Thymus (tissue), 14 donors: ENCODE measurements at places on chromosomes 16 and 17. TPM values are rescaled to one million over a fixed set of nuclear protein-coding genes. Genes with fewer than 3 reads are reported as not detected.
A peak's percentile ranks its signal among the peaks of the same experiment; 100 is the strongest.

TEDC2 gene
- 11.0 TPM for total RNA-seq

PPY gene
- total RNA-seq: 0.33 TPM

PRR15L gene
- 0.38 TPM for total RNA-seq

DNA sequence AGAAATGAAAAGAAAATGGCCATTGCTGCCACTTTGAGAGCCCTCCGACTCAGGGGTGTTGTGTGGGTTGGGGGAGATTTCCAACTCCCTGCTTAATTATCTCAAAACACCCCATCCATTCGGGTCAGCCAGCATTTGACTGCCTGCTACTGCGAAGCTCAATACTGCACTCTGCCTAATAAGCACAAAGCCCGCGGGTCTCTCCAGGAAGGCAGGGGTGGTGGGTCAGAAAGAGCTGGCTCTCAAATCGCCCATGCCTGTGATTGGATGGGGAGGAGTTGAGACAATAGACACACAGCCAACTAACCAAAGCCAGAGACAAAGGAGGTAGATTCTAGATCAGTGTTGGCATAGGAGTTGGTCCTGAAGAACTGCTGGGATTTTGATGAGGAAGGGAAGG, 2.3 kb upstream of the XAF1 start:
- no peaks in the 10 kb centered on the region for H3K36me3 ChIP-seq
- H3K4me1 ChIP-seq: peaks cover 34% of the 10 kb centered on the region
- no peak for DNase-seq
- H3K27me3 ChIP-seq: no peaks in the 10 kb centered on the region
- no peak overlapping the region for H3K4me3 ChIP-seq

- peaks cover 22% of the 10 kb centered on the region for H3K4me1 ChIP-seq
- DNase-seq: peak; percentile 59
- no peak overlapping the region for H3K4me3 ChIP-seq
- no peaks in the 10 kb centered on the region for H3K27me3 ChIP-seq
- no peaks in the 10 kb centered on the region for H3K36me3 ChIP-seq
- no peak overlapping the region for H3K27ac ChIP-seq
Observed at GRCh38 chr17:41647940-41648410, 23.6 kb upstream of the KRT17 start.

GRCh38 chr16:70257391-70257790, 5.7 kb upstream of the EXOSC6 start:
- peaks cover 81% of the 10 kb centered on the region for H3K36me3 ChIP-seq
- no peaks in the 10 kb centered on the region for H3K4me1 ChIP-seq
- DNase-seq: no peak
- H3K4me3 ChIP-seq: no peak overlapping the region

DNA sequence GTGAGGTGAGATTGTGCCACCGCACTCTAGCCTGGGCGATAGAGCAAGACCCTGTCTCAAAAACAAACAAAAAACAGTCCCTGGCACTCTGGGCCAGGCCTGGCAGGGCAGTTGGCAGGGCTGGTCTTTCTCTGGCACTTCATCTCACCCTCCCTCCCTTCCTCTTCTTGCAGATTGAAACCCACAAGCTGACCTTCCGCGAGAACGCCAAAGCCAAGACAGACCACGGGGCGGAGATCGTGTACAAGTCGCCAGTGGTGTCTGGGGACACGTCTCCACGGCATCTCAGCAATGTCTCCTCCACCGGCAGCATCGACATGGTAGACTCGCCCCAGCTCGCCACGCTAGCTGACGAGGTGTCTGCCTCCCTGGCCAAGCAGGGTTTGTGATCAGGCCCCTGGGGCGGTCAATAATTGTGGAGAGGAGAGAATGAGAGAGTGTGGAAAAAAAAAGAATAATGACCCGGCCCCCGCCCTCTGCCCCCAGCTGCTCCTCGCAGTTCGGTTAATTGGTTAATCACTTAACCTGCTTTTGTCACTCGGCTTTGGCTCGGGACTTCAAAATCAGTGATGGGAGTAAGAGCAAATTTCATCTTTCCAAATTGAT, 24.8 kb downstream of the STH start:
- H3K4me1 ChIP-seq: no peaks in the 10 kb centered on the region
- H3K4me3 ChIP-seq: no peak overlapping the region
- H3K36me3 ChIP-seq: peaks cover 47% of the 10 kb centered on the region
- no peak overlapping the region for H3K27ac ChIP-seq
- no peaks in the 10 kb centered on the region for H3K27me3 ChIP-seq
- no peak for DNase-seq

DNA sequence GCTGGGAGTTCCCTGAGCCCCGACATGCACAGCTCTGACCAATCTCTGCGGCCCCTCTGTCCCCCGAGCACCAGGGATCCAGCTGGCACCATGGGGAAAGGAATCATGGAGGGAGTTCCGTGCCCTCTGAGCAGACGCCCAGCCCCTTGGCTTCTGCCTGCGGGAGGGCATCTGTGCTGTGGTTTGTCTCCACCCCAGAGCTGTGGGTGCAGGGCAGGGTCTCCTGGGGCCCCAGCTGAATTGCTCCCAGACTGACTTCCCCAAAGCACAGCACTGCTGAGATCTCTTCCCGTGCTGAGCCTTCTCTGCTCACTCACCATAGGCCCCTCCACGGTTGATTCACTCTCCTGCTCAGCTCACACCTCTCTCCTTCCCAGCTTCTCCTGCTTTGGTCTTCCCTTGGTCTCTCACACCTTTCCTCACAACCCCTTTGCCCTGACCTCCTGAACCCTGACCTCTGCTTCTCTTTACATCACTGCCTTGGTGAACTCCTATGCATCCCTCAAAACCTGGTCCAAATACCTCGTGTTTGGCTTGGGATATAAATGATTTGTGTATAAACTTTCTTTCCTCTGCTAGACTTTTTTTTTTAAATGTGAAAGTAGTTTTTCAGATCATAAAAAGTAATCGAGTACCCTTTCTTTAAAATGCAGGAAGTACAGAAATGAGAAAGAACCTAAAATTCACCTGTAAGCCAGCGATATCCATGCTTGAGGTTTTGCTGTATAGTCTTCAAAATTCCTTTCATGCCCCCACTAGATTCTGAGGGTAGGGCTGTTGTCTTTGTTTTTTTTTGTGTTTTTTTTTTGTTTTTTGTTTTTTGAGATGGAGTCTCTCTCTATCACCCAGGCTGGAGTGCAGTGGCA, 265.3 kb downstream of the SEC14L1 start:
- peaks cover 36% of the 10 kb centered on the region for H3K36me3 ChIP-seq
- no peak for DNase-seq
- H3K4me3 ChIP-seq: peak overlapping the region; percentile 54
- H3K27me3 ChIP-seq: no peaks in the 10 kb centered on the region
- H3K27ac ChIP-seq: peak overlapping the region; percentile 77

DNA sequence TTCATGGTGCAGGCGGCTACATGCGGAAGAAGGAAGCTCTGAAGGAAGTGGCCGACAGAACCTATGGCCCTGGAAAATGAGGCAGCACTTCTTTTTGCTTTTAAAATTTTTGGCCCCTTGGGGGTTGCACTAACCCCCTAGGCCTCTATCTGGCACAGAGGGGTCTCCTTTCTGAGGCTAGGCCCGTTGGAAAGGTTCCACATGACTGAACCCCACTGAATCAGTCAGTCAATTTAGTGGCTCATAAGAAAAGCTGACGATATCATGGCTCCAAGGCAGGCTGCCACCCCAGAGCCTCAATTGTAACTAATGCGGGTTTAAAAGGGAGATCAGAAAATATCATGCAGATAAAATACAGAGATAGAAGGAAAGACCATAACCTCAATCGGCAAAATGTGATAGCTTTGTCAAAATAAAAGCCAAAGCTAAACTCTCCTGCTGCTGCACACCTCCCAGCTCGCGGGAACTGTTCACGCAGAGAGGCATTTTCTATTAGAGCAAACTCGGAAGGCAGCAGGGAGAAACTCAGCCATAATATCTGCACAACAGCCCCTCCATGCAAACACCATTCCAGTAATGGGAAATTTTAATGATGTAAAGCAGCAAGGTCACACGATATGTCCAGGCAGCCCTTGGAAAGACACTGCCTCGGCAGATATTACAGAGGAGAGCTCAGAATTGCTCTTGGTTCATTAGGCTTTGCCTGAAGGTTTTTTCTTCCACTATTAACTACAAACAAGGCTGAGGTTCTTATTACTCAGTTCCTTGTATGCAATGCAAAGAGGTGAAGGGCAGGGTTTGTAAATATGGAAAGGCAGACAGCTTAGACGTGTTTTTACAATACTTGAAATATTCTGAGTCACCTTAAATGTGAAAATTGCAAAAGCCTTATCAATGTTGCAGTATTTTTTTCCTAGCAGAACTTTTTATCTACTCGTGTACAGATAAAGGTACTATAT, 200.4 kb upstream of the PMFBP1 start:
- H3K4me1 ChIP-seq: no peaks in the 10 kb centered on the region
- H3K27me3 ChIP-seq: no peaks in the 10 kb centered on the region
- no peak for DNase-seq
- H3K36me3 ChIP-seq: no peaks in the 10 kb centered on the region
- no peak overlapping the region for H3K27ac ChIP-seq

DNA sequence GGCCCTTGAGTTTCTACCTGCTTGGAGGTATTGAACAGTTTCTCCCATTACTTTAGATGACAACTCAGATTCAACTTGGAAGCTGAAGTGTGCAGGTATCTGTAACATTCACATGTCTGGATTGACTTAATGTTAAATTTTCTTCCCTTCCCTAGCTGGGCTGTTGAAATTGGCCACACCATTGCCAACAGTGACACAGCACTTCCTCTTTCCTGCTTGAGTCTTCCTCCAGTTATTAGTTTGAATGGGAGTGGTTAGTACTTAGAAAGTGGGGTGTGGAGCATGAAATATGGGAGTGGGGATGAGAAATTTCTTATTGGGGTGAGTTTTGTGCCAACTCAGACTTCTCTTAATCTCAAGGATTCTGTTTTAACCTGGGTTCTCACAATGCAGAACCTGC, 454.9 kb downstream of the KCNJ2 start:
- no peaks in the 10 kb centered on the region for H3K4me1 ChIP-seq
- DNase-seq: no peak
- no peaks in the 10 kb centered on the region for H3K36me3 ChIP-seq
- H3K27me3 ChIP-seq: no peaks in the 10 kb centered on the region
- no peak overlapping the region for H3K27ac ChIP-seq

DNA sequence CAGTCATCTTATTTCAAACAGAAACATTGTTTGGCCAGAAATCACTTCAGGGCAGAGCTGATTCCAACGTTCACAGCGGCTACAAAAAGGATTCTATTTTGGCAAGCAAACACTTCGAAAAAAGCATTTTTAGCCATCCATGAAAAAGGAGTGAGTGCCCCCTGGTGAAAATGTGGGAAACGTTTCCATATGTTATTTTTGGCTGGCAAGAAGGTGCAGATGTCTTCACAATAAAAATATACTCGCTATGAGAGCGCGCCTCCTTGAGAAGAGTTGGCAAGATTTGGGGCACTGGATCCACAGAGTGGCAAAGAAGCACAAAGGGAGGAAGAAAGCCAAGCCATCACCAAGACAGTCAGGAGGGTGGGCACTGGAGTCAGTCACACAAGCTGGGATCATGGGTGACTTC, 191.1 kb downstream of the CHD9NB start:
- no peaks in the 10 kb centered on the region for H3K27me3 ChIP-seq
- no peaks in the 10 kb centered on the region for H3K36me3 ChIP-seq
- H3K27ac ChIP-seq: no peak overlapping the region

- no peak for DNase-seq
- H3K27ac ChIP-seq: peak overlapping the region; percentile 82
- no peaks in the 10 kb centered on the region for H3K36me3 ChIP-seq
Observed at GRCh38 chr17:27540318-27541101, 84.3 kb downstream of the KSR1 start.

GRCh38 chr16:74666010-74666421, 661 bp downstream of the RFWD3 start:
- no peak for DNase-seq
- H3K36me3 ChIP-seq: peaks cover 26% of the 10 kb centered on the region
- H3K27me3 ChIP-seq: no peaks in the 10 kb centered on the region
- peak overlapping the region; percentile 97 for H3K27ac ChIP-seq
- peaks cover 28% of the 10 kb centered on the region for H3K4me1 ChIP-seq

GRCh38 chr17:73192894-73193701, at the start of gene COG1:
TSS of gene COG1 (plus strand) at chr17:73193055. CDS start at chr17:73193070, 15 bp downstream.
- no peaks in the 10 kb centered on the region for H3K27me3 ChIP-seq
- peak; percentile 93 for DNase-seq
- H3K4me1 ChIP-seq: peaks cover 10% of the 10 kb centered on the region
- H3K4me3 ChIP-seq: peak within 1 kb of the TSS; percentile 88
- H3K36me3 ChIP-seq: peaks cover 23% of the 10 kb centered on the region

DNA sequence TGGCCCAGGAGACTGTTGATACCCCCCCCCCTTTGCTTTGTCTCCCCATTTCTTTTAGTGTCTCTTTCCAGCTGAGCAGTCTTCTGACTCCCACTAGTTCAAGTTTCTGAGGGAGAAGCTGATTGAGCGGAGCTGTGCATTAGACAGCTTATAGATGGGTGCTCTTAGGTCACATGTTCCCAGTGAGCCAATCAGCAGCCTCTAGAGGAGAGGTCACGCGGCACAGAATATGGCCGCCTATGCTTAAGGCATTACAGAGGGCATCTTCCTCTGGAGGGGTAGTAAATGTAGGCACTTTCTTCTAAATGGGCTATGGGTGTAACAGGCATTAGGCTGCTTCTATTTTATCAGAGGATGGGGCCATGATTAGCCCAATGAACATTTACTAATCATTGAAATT, 131.6 kb downstream of the CDH13 start:
- H3K27me3 ChIP-seq: no peaks in the 10 kb centered on the region
- H3K36me3 ChIP-seq: no peaks in the 10 kb centered on the region
- H3K4me1 ChIP-seq: no peaks in the 10 kb centered on the region

DNA sequence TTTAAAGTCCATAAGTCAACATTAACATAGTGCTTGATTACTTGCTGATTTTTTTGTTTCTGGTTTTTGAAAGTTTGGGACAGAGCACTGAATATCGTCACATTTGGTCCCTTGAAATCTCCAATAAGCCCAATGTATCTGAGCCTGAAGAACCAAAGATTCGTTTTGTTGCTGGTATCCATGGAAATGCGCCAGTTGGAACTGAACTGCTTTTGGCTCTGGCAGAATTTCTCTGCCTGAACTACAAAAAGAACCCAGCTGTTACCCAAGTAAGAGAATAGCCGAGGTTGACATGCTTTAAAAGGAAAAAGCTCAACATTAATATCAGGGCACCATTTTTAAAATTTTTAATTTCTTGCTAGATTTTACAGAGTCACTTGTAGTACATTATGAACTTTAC, 27.7 kb upstream of the GOSR1 start:
- H3K27me3 ChIP-seq: no peaks in the 10 kb centered on the region
- H3K36me3 ChIP-seq: peaks cover 8% of the 10 kb centered on the region
- no peaks in the 10 kb centered on the region for H3K4me1 ChIP-seq
- no peak for DNase-seq
- H3K4me3 ChIP-seq: no peak overlapping the region
- H3K27ac ChIP-seq: no peak overlapping the region

GRCh38 chr17:82858376-82859126, 18.7 kb upstream of the ZNF750 start:
- peaks cover 9% of the 10 kb centered on the region for H3K36me3 ChIP-seq
- H3K27me3 ChIP-seq: peaks cover 5% of the 10 kb centered on the region

- peaks cover 14% of the 10 kb centered on the region for H3K36me3 ChIP-seq
- no peaks in the 10 kb centered on the region for H3K27me3 ChIP-seq
- no peak overlapping the region for H3K27ac ChIP-seq
- no peak for DNase-seq
- H3K4me3 ChIP-seq: no peak overlapping the region
Observed at GRCh38 chr16:57527027-57527426, 9.3 kb downstream of the CCDC102A start.
